Lower leg skin (tissue), 4 donors: ENCODE measurements at places on chromosomes 1 and 21. TPM values are rescaled to one million over a fixed set of nuclear protein-coding genes. Genes with fewer than 3 reads are reported as not detected.

ERG gene
- 5.3 TPM for total RNA-seq

- no peak for DNase-seq
Measured at GRCh38 chr1:107874221-107874620, 90.8 kb downstream of the VAV3 start.

DNASE2B gene
- total RNA-seq, result 3.2 TPM

E2F2 gene
- 12.1 TPM for total RNA-seq

TMPRSS15 gene
- not detected for total RNA-seq

DNA sequence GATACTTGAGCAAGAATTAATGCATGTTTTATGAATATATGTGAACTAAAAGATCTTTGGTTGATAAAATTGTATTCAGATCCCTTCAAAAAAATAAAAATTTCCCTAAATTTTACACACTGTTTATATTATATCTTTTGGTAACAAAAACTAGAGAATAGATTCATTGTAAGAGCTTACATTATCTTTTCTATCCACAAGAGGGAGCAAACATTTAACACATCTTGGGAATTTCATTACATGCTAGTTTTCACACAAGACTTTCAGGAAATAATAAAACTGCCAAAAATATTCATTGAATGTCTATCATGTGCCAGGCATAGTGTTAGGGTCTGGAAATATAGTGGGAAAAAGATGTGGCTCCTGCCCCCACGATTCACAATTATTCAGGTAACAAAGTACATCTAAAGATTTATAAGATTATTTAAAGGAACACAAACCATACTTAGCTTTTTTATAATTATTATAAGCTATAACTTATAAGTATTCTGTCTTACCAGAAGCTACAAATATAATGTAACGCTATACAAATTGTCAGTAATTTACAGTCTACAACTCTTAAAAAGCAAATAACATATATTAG is 30.6 kb downstream of the FAF1 start:
- DNase-seq, result no peak

DNA sequence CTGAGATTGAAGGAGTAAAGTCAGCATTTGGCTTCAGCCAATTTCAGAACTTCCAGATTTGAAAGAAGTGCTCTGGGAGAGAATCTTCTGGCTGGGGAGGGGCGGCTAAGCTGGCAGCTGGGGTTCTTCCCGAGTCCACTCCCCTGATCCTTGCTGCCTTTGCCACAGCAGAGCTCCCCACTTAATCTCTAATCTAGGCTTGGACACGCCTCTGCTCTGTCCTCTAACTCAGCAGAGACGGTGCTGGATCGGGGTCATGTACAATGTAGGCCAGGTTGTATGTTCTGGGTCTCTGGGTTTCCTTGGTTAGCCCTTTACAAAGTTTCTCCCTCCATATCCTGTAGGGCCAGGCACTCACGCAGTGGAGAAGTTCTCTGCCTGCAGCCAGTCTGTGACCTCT is 10.1 kb upstream of the GSTM3 start:
- DNase-seq, result no peak

GRCh38 chr1:234675572-234675971 is 65.6 kb upstream of the IRF2BP2 start:
- no peak for DNase-seq

DNA sequence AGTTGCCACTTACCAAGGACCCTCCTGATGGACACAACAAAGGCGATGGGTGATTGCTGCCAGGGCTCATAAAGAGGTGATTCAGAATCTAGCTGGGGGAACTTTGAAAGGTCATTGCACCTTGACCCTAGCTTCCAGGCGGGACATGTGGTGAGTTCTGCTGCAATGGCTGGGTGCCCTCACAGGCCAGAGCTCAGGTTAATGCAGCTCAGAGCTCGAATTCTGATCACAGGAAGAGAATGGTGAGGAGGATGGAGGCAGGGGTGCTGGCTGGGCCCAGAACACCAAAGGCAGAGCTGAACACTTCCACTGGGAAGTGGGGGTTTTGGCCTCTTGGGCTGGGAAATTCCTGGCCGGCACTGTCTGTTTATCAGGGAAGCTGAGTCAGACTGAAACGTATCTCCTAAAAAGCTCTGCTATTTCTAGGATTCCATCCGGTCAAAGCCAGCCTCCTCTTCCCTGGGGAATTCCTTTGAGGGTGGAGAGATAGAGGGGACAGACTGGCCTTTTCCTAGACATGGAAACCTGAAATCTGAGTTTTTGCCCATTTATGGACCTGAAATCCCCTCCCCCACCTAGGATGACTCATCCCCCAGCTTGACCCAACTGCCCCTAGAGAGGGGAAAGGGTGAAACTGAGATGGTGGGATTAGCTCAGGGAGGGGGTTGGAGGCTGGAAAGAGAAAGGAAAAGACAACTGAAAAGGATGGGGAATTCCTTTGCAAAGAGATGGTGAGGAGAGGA is 27.2 kb downstream of the NUAK2 start:
- no peak for DNase-seq

DNA sequence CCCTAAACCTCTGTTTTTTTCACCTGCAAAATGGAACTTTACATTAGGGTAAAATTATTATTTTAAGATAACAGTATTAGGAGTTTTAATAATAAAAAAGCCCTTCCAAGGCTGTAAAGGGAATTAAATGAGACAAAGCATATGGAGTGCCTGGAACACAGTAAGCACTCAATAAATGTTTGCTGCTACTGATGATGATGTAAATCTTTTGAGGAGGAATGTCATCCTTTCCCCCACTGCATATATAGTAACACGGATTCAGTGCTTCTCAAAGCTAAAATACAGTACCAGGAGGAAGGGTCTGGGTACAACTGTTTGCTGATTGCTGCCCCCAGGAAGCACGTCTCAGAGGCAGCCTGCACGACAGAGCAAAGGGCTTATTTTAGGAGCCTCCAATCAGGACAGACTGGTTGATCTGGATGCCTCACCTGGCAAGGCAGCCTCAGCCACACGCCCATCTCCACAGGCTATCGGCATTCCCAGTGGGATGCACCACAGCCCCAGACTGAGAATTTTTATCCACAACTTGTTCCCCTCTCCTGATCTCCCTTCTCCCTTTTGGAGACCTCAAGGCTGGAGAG is 64.4 kb downstream of the GADD45A start:
- DNase-seq, result peak; percentile 88

DNA sequence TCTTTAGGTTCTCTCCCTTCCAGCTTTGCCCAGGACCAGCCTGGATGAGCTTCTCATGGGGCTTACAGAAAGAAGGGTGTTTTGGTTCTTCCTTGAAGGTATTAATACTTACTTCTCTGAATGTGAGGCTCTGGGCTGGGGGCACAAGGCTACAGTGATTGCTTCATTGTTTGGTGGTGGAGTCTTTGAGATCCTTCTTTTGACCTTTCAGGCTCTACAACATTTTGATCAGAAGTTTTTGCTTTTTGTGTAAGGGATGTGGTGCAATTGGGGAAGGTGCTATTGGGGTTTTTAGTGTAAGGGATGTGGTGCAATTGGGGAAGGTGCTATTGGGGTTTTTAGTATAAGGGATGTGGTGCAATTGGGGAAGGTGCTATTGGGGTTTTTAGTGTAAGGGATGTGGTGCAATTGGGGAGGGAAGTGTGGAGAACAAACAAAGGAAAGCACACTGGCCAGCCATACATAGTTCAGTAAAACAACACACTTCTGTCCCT is 103.6 kb upstream of the IVNS1ABP start:
- no peak for DNase-seq

DNA sequence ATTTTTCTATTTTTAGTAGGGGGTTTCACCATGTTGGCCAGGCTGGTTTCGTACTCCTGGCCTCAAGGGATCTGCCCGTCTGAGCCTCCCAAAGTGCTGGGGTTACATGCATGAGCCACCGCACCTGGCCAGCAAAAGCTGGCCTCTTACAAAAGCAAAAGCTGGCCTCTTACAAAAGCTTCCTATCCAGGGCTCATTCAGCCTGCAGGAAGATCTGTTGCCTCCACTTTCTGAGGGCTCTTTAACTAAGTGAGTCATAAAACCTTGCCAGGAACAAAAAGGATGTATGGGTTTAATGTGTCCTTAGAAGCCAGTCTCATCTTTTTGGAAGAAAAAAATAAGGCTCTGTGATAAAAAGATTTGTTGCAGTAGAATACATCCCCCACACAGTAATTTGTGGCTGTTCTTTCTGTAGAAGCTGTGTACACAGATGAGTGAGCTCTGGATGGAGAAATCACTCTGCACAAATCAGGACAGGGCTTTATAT is 15.0 kb downstream of the HTR1D start:
- DNase-seq, result no peak
